Right ventricle myocardium superior (tissue), 1 donor: ENCODE measurements at places on chromosomes 6 and 20. TPM values are rescaled to one million over a fixed set of nuclear protein-coding genes. Genes with fewer than 3 reads are reported as not detected.
A peak's percentile ranks its signal among the peaks of the same experiment; 100 is the strongest.

DNA sequence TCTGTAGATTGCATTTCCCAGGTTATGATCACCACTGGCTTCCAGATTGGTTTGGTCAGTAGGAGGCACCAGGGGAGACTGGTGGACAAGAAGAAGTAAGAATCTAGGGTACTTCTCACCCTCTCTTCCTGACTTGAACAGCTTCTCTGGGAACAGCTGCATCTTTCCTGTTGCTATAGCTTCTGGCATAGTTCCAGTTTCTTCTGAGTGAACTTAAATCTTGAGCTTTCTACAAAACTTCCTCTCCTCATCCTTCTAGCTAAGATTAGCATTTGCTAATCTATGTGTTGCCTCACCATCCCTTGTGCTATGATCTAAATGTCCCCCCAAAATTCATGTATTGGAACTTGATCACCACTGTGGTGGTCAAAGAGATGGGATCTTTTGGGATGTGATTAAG lies 724.6 kb downstream of the UTRN start:
- no peak for DNase-seq

GRCh38 chr6:25788305-25788922 lies 33.9 kb downstream of the SLC17A4 start:
- DNase-seq = no peak

- no peak for DNase-seq
These were observed 610.5 kb downstream of the HTR1B start for GRCh38 chr6:76852776-76853175.

- DNase-seq = no peak
These were observed 68.0 kb upstream of the TFB1M start for GRCh38 chr6:155382338-155382685.

Gene ZBTB46
- 13.5 TPM for total RNA-seq

Gene FAM209B
- 0.35 TPM for total RNA-seq

- DNase-seq = no peak
These were observed 44.2 kb downstream of the COL11A2 start for GRCh38 chr6:33147807-33148666.

- DNase-seq = peak; percentile 47
These were observed 1567.8 kb upstream of the DEFB115 start for GRCh38 chr20:29689411-29690225.

GRCh38 chr6:168122011-168122410 lies 43.0 kb upstream of the FRMD1 start:
- DNase-seq = no peak

DNA sequence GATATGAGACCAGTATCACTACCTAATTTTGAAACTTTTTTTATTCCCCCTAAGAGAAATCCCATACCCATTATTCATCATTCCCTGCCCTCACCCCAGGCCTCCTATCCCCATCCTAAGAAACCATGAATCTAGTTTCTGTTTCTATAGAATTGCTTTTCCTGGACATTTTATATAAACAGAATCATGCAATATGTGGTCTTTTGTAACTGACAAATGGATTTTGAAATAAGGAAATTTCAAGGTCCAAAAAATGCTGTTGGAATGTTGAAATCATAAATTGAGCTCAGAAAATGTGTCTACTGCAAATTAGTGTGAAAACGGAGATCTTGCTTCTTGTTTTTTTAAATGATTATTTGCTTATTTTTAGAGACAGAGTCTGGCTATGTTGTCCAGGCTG lies 25.1 kb downstream of the RNF217 start:
- DNase-seq = no peak

DNA sequence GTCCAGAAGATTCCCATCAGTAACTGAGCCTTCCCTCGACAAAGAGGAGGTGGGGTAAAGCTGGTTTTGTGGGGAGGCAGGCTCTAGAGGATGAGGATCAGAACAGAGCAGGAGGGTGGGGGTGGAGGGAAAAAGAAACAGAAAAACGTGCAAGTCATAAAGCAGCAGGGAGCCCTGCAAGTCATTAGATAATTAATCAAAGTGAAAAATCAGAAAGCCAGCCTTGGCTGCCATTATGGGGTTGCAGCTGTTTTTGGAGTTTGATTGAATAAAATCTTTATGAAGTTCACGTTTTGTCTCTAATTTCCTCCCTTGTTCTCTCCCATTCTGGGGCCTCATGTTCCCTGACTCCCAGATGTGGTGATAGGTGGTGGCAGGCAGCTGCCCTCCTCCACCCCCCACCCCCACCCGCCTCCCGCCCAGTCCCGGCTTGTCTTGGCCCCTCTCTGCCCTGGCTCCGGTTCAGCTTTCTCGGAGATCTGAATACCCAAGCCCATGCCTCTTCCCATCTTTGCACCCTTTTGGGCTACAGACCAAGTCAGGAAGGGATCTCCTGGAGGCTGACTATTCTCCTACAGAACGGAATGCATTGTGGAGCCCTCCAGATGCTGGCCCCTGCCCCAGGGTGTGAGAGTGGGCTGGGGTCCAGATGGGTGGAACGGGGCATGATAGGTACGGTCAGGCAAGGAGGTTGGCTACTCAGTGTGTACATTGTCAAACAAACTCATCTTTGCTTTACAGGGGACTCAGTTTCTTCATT lies 141.8 kb downstream of the CDC5L start:
- DNase-seq = no peak

GRCh38 chr20:45372646-45373352 lies 5.3 kb downstream of the TP53TG5 start:
- peak; percentile 63 for DNase-seq

Gene SLC17A3
- not detected for total RNA-seq

Gene SERAC1
- 4.5 TPM for total RNA-seq

Gene B4GALT5
- total RNA-seq = 39.6 TPM
